Thyroid gland (tissue), 4 donors: ENCODE measurements at places on chromosomes 5 and 9.

DNA sequence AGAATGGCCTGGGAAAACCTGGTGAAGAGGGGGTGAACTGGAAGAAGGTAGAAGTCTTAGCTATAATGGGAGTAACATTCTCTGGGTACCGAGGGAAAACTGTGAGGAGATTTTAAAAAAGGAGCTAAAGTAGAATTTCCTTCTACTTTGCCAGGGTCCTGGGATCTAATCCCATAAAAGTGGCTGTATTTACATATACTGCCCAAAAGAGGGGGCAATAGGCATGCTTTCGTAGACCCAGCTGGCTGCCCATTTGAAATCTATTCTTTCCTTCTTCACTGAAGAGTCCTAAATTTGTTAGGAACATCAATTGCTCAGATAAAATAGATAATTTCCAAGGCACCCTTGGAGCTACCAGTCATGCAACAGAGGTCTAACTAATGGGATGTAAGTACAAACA is 159.2 kb downstream of the CDC42SE2 start:
- H3K27me3 ChIP-seq, result no peaks in the 10 kb centered on the region
- DNase-seq, result no peak
- H3K4me3 ChIP-seq, result no peak overlapping the region
- H3K27ac ChIP-seq, result no peak overlapping the region

DNA sequence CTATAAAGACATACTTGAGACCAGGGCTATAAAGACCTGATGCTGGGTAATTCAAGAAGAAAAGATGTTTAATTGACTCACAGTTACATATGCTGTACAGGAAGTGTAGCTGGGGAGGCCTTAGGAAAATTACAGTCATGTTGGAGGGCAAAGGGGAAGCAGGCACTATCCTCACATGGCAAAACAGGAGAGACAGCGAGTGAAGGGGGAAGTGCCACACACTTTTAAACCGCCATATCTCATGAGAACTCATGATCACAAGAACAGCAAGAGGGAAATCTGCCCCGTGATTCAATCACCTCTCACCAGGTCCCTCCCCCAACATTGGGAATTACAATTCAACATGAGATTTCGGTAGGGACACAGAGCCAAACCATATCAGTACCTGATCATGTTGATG is 89.9 kb upstream of the ADAMTSL1 start:
- no peaks in the 10 kb centered on the region for H3K27me3 ChIP-seq
- no peak for DNase-seq
- no peaks in the 10 kb centered on the region for H3K36me3 ChIP-seq
- no peak overlapping the region for H3K4me3 ChIP-seq

DNA sequence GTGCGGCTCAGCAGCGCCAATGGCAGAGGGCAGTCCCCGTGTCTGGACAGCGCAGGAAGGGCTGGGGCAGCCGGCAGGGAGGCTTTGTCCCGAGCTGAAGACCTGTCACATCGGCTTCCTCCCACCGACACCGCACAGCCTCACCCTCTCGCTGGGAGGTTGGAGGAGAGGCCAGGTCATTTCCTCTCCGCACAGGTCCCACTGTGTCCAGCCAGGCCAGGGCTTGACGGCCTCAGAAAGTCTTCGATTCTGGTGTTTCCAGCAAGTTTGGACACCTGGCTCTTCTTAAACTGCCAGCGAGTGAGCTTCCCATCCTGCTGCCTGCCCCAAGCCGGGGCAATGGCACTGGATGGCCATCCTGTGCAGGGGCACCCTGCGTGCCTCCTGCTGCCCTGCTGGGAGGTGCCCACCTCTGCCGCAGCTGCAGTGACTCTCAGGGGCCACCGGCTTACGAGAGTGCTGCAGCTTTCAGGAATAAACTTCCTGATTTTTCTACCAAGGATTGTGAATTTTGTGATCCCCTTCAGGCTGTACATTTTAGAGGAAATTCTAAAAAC is 33.9 kb downstream of the AHRR start:
- no peaks in the 10 kb centered on the region for H3K4me1 ChIP-seq
- no peaks in the 10 kb centered on the region for H3K27me3 ChIP-seq
- no peak for DNase-seq
- H3K27ac ChIP-seq, result no peak overlapping the region
- H3K4me3 ChIP-seq, result no peak overlapping the region
- H3K36me3 ChIP-seq, result no peaks in the 10 kb centered on the region

DNA sequence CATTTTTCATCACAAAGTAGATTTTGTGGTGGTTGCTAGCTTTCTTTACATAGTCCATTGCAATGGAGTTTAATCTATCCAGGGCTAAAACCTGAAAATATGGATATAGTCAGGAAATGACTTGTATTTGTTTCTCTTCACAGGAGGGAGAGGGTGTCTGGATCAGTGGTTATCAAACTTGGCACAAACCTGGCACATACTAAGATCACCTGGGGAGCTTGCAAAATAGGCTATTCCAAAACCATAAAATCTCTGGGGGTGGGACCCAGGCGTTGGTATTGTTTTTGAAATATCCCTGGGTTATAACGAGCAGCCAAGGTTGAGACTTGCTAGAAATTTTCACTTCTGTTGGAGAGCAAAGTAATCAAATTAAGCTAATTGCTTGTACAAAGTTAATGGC is 179.9 kb downstream of the PCSK1 start:
- H3K4me1 ChIP-seq, result peaks cover 14% of the 10 kb centered on the region
- H3K27me3 ChIP-seq, result no peaks in the 10 kb centered on the region
- H3K4me3 ChIP-seq, result no peak overlapping the region
- no peak overlapping the region for H3K27ac ChIP-seq
